Left kidney (tissue), 8 donors: ENCODE measurements at places on chromosomes 4 and X.

DNA sequence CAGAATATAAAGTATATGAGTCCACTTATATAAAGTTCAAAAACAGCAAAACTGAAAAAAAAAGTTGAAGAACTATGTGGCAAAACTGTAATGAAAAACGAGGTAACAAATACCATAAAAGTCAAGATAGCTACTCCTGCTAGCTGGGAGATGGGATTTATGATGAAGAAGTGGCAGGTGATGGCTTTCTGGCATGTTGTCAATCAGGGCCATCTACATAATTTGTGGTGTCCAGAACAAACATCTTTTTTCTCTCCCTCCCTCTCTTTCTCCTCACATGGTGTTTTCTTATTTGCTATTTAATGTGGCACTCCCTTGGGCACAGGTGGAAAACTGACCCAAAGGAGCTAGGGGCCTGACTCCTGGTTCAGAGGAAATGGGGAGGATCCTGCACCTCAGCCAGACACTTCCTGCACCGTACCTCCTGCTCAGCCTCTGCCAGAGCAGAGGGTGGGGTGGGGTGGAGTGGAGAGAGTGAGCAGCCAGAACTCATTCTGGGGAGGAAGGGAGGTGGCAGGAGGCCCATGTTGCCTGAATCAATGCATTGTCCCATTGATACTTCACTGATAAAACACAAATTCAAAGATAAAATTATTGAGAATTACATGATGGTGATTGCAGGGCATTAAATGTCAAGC is 5.3 kb upstream of the SAP30 start:
- DNase-seq: no peak

DNA sequence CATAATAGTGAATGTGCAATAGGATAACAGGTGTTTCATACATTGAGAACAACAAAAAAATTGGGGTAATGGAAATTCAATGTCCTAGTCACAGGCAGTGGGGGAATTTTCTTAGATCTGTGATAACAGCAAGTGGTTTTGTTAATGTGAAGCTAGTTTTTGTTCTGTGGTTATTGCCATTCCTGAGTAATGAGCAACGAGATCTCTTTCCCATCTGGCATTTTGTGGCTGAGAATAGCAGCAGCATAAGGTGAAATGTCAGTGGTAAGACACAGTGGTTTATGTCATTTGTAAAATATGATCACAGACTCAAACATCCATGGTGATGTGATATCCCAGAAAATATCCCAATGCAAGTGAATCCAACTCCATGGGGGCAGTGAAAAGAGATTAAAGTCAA is 497.5 kb downstream of the KCNIP4 start:
- no peak for DNase-seq

GRCh38 chr4:105956569-105956968 is 61.3 kb downstream of the NPNT start:
- DNase-seq: no peak

DNA sequence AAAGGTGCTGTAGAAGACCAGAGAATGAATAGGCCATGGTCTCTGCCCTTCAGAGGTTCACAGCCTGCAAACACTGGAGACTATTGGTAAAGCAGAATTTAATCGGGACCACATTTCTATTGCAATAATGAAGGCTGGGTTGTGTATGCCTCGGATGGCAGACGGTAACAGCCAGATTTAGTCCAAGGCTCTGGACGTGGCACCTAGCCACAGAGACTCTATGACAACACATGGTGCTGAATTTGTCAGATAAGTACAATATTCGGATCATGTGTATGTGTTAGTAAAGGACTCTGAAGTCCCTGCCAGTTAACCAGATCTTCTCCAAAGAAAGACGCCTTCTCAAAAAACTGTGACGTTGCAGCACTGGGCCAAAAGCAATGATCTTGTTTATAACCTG is 129.0 kb downstream of the DCTD start:
- DNase-seq: no peak

DNA sequence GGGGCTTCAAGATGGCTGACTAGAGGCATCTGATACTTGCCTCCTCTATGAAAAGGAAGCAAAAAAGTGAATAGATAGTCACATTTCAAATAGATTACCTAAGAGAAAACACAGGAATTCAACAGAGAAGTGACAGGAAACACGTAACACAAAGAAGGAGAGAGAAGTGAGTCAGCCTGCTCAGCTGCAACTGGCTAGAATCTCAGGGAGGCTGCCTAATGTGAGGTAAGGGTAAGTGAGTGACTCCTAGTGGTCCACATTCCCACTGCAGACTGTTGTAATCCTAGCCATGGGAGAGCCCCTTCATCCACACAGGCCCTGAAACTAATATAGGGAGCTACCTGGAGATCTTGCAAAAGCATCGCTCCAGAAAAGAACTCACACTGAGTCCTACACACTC is 179.2 kb downstream of the SLC7A11 start:
- no peak for DNase-seq

DNA sequence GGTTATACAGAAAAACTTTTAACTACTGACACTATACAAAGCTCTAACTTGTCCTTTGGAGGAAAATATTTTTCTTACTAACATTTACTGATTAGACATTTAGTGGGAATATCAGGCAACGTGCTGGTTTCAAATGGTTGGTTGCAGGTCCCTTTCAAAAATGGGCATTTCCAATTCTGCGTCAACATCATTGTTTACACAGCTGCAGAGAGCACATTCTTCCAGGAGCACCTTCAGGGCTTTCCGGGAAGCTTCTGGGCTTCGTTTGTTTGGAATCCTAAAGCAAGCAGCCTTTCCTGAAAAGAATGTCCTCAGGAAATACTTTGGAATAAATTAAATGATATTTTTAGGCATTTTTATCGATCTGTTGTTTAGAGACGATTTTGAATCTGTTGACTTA is 289.7 kb downstream of the TRIML1 start:
- peak; percentile 8 for DNase-seq

DNA sequence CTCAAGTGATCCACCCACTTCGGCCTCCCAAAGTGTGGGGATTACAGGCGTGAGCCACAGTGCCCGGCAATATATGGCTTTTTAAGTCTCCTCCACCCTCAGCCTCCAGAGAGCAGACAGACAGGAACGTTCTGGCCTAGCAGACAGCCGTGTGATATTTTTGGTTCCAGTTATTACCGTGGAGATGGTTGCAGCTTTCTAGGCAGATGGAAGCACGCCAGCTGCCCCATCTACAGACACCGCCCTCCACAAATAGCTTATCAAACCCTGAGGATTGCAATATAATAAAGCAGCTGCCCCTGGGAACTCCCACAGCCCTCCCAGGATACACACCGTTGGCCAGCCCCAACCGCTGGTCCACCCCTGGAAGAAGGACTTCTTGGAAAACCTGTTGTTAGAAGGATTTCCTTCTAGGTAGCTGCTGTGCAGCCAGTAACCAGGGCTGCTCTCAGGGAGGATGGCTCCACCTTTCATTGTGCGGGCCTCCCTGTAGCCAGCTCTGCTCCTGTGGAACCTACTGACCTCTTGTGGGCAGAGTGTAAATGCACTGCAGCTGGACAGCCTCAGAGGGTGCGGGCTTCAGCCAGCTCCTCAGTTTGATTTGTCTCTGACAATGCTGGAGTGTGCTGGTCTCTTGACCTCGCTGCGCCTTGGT is 44.0 kb downstream of the SLC25A5 start:
- peak; percentile 38 for DNase-seq

- DNase-seq: no peak
Measured at GRCh38 chrX:15043538-15043937, 170.3 kb downstream of the MOSPD2 start.

DNA sequence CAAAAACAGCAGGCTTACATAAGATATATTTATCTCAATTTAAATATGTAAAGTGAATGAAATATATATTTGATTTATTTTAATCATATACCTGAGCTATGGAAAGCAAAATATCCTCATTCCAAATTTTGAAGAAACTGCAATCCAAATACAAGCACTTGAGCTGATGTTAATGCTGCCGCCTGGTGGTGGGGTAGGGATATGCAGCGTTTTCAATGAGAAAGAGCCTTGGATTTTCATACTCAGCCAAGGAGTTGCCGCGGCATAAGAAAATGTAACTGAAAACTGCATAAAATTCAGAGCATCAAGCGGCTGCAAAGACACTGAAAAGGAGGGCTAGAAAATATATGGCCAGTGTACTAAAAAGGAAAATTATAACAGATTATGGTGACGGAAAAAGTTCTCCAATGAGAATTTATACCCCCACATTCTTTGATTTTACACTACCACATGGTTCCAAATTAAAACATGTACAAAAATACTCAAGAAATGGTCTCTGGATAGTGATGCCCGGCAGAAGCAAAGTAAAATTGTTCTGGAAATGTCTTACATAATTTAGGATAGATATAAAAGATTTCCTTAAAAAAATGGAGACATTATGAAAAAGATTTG is 660.3 kb upstream of the PITX2 start:
- DNase-seq: peak; percentile 15

DNA sequence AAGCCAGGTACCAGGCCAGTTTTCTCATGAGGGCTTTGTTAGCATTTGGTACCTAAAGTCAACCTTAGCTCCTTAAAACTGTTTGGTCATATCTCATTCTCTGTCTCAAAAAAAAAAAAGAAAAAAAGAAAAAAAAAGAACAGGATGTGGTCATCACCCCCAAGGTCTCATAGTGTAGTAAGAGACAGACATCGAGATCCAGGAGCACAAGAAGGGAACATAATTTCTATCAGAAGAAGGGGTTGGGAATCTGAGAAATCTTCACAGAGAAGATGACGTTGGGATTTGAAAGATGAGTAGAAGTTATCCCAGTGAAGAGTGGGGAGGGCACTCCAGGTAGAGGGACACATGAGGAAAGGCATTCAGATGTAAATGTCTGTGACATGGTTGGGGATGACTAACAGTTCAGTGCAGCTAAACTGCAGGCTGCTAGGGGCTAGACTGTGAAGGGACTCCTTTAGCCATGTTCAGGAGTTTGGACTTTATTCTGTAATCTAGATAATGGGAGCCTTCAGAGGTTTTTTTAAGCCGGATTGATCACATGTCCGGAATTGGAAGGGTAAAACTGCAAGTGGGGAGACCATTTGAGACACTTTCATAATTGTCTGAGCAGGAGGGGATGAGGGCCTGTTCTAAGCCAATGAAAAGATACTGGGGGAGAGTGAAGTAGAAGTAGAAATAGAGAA is 26.9 kb upstream of the GJB1 start:
- no peak for DNase-seq

GRCh38 chrX:37921758-37922157 is 74.4 kb upstream of the DYNLT3 start:
- DNase-seq: no peak

DNA sequence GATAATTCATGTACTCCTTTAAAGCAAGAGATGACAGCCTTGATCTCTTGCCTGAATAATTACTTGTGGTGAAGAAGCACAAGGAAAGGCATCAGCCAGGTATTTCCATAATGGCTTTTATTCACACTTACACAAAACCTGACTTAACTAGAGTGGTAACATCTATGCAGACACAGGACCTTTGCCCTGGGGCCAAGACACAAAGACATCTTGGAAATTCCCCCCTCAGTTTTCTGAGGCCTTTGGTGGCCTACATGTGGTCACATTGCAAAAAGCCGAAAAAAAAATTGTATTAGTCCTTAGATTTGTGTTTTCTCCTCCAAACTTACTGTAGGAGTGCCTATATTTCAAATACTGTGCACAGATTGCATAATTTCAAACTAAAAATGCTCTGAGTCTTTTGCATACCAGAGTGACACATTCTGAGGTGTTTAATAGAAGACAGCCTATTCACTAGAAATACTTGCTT is 172.4 kb downstream of the PDGFC start:
- DNase-seq: no peak

DNA sequence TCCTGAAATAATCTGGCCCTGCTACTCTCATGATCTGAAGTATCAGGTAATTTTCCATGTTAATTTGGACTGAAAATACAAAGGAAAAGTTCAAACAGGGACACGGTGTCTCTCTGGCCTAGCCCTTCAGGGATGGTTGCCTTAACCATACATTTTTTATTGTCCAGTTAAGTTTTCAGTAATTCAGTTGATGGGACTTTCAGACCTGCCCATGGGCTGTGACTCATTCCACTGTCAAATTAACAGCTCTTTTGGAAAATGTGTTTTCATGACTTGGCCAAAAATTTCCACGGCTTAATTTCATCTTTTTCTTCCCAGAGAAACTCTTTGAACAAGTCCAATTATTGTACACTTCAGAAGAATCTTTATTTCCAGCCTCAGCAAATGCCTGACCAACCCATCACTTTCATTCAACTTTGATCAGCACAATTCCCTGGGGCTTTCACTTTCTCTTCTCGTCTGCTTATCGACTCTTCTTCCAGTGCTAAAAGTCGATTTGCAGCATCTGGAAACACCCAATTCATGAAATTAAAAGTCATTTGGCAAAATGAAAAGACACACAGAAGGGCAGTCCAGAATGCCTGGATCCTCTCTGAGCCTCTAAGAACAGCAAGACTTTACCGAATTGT is 293.9 kb downstream of the RAB28 start:
- no peak for DNase-seq

- DNase-seq: no peak
Measured at GRCh38 chr4:54513204-54513603, 144.6 kb upstream of the KIT start.

- no peak for DNase-seq
Measured at GRCh38 chr4:119709418-119709817, 80.8 kb upstream of the PDE5A start.

DNA sequence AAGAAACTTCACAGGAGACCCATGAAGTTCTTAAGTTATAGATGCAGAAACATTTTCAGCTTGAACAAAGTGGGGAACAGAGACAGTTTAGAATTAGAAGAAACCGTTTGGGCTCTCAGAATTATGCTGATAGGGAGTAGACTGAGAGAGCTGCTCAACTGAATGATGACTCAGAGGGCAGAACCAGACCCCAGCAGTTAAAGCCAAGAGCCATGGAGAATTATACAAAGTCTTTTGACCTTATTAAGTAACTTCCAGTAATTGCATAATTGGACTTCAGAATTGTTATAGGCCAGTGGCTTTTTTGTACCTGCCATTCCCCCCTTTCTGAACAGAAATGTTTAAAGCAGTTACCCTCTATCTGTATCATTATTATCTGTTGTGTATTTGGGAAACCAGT is 642.1 kb downstream of the CCSER1 start:
- no peak for DNase-seq

DNA sequence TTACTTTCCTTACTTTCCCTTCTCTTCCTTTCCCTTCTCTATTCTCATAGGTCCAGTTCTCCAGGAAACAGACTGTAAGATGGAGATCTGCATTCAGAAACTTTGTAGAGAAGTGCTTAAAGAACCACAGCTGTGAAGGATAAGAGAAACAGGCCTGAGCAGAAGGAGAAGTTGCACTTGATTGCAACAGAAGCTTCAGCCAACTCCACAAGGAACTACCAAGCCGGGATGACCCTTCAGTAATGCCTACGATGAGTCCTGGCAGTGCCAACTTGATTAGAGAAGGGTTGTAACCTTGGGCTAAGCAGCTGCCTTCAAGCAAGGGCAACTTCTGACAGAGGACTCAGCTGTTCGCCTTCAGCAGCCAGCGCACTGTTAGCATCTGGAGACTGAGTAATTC is 413.3 kb upstream of the RASGEF1B start:
- no peak for DNase-seq

DNA sequence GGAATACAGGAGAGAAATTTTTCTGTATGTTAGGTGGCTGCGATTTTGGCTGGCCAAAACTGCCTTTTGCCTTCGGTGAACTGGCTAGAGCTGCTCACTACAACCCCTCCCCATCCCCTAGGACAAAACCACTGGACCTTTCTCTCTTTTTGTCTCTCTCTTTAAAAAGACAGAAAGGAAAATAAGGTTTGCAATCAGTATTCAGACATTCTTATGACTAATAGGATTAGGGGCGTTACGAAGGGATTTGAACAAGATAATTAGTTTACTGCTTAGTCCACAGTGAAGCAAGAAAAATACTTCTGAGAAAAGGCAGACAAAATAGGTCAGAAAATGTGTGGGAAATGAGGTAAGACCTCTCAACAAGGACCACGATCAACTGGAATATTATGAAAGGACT is 180.4 kb downstream of the SLIT2 start:
- no peak for DNase-seq

GRCh38 chr4:17128268-17128667 is 229.8 kb upstream of the LDB2 start:
- DNase-seq: no peak
